ENCODE measurements at places on chromosomes 11 and 22. TPM values are rescaled to one million over a fixed set of nuclear protein-coding genes. Genes with fewer than 3 reads are reported as not detected.

Gene SLC5A1
- 1.2 TPM for polyA plus RNA-seq

Gene TYMP
- polyA plus RNA-seq: 2.8 TPM

Gene TOLLIP
- 31.7 TPM for polyA plus RNA-seq

- DNase-seq: no peak
These were observed 10.9 kb downstream of the MS4A6A start for GRCh38 chr11:60172011-60172410.

DNA sequence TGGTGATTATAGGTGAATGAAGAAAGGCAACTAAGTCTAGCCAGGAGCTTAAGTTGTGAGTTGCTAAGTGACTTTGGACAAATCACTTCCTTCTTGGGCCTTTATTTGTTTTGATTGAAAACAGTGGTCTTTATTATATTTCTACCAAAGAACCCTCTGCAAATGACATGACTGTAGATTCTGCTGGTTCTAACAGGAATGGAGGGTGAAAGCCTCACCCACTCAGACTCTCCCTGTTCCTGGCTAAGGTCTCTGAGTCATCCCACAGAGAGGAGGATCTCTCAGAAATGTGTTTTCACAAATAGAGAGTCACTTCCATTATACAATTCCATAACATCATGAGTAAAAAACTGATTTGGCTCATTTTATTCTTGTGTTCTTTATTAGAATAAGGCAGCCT is 583.9 kb upstream of the LRRC4C start:
- DNase-seq: no peak

- DNase-seq: no peak
These were observed 192.2 kb downstream of the ST3GAL4 start for GRCh38 chr11:126547691-126548090.

DNA sequence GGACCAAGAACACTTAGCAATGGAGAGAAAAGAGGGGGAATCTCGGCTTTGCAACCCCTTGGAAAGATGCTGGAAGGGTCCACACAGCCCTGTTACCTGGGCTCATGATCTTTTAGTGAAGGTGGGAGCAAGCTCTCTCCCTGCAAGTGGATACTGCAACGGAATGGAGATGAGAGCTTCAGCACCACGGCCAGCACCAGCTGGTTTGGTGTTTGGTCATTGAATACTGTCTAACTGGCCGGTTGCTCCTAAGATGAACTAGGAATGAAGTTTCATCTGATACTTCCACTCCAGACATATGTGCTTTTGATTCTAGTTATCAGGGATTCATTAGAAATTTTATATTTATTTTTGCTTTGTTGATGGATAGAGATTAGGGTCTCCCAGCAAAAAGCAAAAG is 16.3 kb downstream of the HTR3A start:
- peak; percentile 16 for DNase-seq

DNA sequence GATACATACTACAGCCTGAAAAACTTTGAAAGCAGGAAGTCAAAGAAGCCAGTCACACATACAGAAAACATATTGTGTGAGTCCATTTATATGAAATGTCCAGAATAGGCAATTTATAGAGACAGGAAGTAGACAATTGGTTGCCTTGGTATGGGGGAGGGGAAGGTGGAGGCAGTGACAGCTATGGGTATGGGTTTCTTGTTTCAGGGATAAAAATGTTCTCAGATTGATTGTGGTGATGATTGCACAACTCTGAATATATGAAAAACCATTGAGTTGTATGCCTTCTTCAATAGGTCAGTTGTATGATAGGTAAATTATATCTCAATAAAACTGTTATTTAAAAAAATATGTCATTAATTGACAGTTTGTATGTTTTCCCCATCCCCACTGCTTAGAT is 137.6 kb downstream of the SNX19 start:
- DNase-seq: no peak

- no peak for DNase-seq
These were observed 344.0 kb upstream of the FAT3 start for GRCh38 chr11:91880660-91881059.

GRCh38 chr11:9689721-9690120 is 25.8 kb downstream of the SWAP70 start:
- DNase-seq: no peak

DNA sequence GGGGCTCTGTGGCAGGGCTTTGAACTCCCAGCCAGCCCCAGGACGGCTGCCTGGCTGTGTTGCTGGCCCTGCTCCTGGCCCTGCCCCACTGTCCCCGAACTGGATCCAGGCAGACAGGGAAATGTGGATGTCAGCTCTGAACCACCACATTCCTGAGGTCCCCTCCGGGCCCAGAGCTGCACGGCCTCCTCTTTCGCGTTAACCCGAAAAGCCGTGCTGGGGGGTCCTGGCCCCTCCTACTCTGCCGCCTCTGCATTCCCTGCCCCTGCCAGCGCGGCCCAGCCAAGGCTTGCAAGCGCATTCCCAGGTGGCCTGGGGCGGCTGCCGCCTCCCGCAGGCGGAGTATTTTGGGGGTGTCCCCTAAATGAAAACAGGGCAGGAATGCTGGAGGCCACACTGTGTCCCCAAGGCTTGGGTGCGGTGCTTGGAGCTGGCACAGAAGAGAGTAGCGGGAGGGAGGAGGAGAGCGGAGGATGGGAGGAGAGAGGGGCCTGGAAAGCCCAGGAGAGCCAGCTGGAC is 5.4 kb downstream of the LINC01488 start:
- no peak for DNase-seq
